Left ventricle myocardium inferior (tissue), 1 donor: ENCODE measurements at places on chromosomes 7 and 10.

DNA sequence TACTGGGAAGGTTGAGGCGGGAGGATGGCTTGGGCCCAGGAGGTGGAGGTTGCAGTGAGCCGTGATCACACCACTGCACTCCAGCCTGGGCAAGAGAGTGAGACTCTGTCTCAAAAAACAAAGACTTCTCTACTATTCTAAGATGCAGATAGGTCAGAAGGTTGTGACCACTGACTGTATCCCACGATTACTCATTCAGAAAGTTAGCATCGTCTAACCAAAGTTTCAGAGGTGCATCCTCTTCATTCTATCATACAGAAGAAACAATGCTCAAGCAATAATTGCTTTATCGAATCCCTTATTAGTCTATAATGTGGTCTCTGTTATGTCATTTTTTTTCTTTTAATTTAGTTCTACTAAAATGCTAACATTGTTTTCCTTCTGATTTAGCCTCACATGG, 348.7 kb upstream of the LRGUK start:
- H3K4me1 ChIP-seq: no peaks in the 10 kb centered on the region
- DNase-seq: no peak
- no peaks in the 10 kb centered on the region for H3K36me3 ChIP-seq
- no peak overlapping the region for H3K27ac ChIP-seq

GRCh38 chr10:100483876-100484666, 21.3 kb downstream of the WNT8B start:
- DNase-seq: no peak
- H3K27ac ChIP-seq: no peak overlapping the region
- H3K36me3 ChIP-seq: peaks cover 41% of the 10 kb centered on the region
- H3K27me3 ChIP-seq: peaks cover 29% of the 10 kb centered on the region
- no peak overlapping the region for H3K4me3 ChIP-seq

GRCh38 chr10:124069341-124070264, 23.8 kb downstream of the CHST15 start:
- no peak overlapping the region for H3K27ac ChIP-seq
- no peaks in the 10 kb centered on the region for H3K36me3 ChIP-seq
- H3K27me3 ChIP-seq: peaks cover 61% of the 10 kb centered on the region
- no peak for DNase-seq

- peaks cover 34% of the 10 kb centered on the region for H3K4me1 ChIP-seq
- no peak overlapping the region for H3K27ac ChIP-seq
- peaks cover 3% of the 10 kb centered on the region for H3K36me3 ChIP-seq
- DNase-seq: no peak
Observed at GRCh38 chr10:92688573-92688926, 1.2 kb upstream of the HHEX start.

- peak overlapping the region; percentile 15 for H3K4me3 ChIP-seq
- H3K27ac ChIP-seq: peak overlapping the region; percentile 88
- no peak for DNase-seq
- H3K4me1 ChIP-seq: peaks cover 66% of the 10 kb centered on the region
- H3K36me3 ChIP-seq: peaks cover 23% of the 10 kb centered on the region
Observed at GRCh38 chr7:135158874-135159273, 11.0 kb downstream of the TMEM140 start.

DNA sequence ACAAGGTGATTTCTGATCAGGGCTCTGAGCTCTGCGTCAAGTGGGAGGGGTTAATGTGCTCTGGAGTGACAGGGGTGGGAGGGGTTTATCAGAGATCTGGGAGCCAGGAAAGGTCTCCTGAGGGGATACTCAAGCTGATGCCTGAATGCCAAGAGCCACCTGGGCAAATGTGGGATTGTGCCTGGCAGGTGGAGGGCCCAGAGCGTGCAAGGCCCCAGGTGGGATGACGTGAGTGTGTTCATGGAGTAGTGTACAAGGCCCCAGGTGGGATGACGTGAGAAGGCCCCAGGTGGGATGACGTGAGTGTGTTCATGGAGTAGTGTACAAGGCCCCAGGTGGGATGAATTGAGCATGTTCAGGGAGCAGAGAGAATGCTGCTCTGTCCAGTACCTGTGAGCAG, 610.3 kb downstream of the PTPRN2 start:
- no peaks in the 10 kb centered on the region for H3K36me3 ChIP-seq
- no peaks in the 10 kb centered on the region for H3K4me1 ChIP-seq
- no peak overlapping the region for H3K27ac ChIP-seq

GRCh38 chr10:112687647-112688046, 240.6 kb downstream of the VTI1A start:
- no peaks in the 10 kb centered on the region for H3K36me3 ChIP-seq
- no peak for DNase-seq
- H3K4me3 ChIP-seq: no peak overlapping the region

DNA sequence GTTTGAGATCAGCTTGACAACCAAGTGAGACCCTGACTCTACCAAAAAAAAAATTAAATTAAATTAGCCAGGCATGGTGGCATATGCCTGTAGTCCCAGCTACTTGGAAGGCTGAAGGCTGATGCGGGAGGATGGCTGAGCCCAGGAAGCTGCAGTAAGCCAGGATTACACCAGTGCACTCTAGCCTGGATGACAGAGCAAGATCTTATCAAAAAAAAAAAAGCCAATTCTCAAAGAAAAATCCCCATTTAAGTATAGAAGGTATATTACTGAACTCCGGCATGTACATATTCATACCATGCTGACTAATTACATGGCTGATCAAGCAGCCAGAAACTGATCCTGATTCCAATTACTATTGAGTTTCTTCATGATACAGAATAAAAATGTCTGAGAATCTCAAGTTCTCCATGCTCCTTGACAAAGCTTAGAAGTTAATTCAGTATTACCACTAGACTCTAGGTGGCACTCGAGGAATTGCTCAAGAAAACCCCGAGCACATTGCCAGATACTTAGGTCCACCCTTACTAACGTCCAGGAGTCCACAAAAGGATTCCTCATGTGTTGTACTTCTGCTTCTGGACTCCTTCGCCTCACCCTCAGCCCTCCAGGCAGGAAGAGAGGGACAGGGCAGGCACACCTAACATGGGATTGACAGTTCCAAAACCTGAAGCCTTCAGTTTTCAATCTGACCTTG, 148.9 kb downstream of the PARD3 start:
- H3K36me3 ChIP-seq: no peaks in the 10 kb centered on the region
- H3K4me3 ChIP-seq: no peak overlapping the region
- H3K27me3 ChIP-seq: no peaks in the 10 kb centered on the region
- DNase-seq: no peak
- H3K27ac ChIP-seq: no peak overlapping the region

DNA sequence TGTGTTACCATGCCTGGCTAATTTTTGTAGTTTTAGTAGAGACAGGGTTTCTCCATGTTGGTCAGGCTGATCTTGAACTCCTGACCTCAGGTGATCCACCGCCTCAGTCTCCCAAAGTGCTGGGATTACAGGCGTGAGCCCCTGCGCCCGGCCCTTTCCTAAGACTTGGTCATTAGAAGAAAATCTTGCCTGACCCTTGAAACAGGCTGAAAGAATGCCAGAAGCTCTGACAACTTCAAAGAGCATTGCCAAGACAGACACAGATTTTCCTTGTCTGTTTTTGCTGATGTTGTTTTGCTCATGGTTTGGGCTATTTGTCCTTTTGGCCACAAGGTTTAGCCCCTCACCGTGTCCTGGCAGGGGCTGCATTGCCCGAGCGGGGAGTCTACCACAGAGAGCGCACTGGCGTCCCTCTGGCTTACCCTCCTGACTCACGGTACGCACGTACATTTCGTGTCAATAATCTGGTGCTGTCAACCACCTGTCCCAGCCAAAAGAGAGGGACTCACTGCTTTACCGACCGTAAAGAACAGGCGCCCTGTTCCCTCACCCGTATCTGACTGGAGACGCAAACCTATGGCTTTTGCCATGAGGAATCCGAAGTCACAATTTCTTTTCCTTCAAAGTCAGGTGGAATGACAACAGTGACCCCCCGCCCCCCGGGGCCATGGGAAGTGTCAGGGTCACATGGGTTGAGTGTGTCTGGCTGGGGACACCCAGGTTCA, 10.1 kb upstream of the INPP5A start:
- H3K27me3 ChIP-seq: no peaks in the 10 kb centered on the region
- no peak overlapping the region for H3K27ac ChIP-seq
- H3K4me1 ChIP-seq: peaks cover 13% of the 10 kb centered on the region
- DNase-seq: peak; percentile 11

DNA sequence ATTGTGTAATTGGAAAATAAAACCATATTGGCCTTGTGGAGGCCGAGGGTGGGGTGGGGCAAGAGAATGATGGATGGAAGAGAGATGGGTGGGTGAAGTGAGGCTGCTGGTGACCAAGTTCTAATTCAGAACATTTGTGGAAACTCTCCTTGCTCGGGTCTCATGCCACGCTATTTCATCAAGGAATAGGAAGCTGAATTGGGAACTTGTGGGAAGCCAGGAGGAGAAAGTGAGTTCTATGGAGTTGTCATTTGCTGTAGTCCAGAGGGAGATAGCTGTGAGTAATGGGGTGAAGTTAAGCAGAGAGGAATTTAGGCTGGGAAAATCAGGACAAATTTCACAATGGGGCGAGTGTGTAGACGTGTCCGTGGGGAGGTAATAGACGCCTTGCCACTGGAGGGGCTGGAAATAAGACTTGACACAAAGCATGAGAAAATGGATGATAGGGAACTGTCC, 339.2 kb downstream of the LRMDA start:
- H3K27ac ChIP-seq: peak overlapping the region; percentile 67
- peak; percentile 46 for DNase-seq
- no peaks in the 10 kb centered on the region for H3K27me3 ChIP-seq

DNA sequence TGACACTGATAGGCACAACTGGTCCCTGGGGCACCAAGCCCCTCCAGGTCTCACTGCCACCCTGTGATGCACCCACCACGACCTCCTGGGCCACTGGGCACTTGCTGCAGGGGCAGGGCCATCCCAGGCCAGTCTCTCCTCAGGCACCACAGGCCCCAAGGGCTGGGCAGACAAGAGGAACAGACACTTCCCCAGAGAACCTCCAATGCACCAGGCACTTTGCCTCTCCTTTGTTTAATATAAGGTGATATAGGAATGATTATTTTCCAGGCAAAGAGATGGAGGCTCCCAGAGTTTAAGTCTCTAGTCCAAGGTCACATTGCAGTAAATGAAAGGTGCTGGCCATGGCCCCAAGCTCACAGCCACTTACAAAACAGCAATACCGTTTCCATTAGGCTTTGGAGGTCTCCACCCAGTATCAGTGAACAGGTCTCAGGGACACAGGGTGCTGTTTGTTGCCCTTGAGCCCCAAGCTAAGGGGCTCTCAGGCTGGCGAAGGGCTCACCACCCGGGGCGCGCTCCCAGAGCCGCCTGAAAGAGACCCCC, 4.5 kb downstream of the DEPP1 start:
- DNase-seq: no peak
- H3K27me3 ChIP-seq: no peaks in the 10 kb centered on the region
- H3K4me1 ChIP-seq: peaks cover 91% of the 10 kb centered on the region
- peaks cover 69% of the 10 kb centered on the region for H3K36me3 ChIP-seq
- H3K27ac ChIP-seq: peak overlapping the region; percentile 96
- H3K4me3 ChIP-seq: peak overlapping the region; percentile 90

DNA sequence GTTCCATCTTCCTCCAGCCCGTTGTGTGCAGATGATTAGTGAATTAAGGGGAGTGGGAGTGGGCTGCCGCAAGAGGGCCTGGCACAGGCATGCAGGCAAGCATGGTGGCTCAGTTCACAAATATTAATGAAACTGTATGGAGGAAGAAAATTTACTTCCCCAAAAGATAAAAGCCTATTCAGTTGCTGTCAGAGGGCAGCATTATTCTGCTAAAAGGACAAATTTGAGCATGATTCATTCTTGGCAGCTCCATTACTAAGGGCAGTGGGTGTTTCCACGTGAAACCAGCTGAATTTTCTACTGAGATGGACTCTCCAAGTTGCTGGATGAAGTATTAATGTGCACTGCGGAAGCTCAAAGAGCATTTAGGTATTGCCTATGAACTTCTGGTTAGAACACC, 90.9 kb upstream of the WDR11 start:
- H3K27me3 ChIP-seq: peaks cover 13% of the 10 kb centered on the region
- no peaks in the 10 kb centered on the region for H3K4me1 ChIP-seq
- no peak for DNase-seq
- H3K36me3 ChIP-seq: no peaks in the 10 kb centered on the region
- no peak overlapping the region for H3K27ac ChIP-seq

- H3K4me3 ChIP-seq: no peak overlapping the region
- peaks cover 13% of the 10 kb centered on the region for H3K4me1 ChIP-seq
- no peak overlapping the region for H3K27ac ChIP-seq
- DNase-seq: no peak
- H3K36me3 ChIP-seq: no peaks in the 10 kb centered on the region
Observed at GRCh38 chr10:14583252-14583651, 191.4 kb downstream of the FAM107B start.

DNA sequence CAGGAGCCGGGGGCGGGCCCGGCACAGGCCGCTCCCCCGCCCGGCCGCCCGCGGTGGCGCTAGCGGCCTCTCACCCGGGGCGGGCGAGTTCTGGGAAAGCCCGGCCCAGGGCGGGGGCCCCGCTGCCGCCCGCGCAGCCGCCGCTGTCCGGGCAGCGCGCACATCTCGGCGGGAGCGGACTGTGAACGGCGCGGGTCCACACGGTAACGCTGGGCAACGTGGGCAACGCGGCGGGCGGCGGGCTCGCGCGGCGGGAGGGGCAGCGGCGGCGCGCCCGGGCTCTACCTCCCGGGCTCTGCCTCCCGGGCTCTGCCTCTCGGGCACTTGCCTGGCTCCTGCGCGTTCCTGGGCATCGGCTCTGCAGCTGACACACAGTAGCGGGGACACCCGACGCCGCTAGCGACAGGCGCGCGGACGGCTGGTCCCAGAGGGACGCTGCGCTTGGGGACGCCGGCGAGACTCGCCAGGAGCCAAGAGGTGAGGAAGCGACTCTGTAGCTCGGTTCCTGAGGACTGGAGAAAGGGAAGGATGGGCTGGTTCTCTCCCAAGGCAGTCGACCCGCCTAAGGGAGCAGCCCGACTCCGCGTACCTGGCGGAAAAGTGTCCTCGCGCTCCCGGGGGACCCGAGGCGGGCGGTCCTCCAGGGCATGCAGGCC, at the start of gene PLCE1:
TSS of gene PLCE1 (plus strand) at position 150 of the 656 bp plus-strand sequence. CDS start 37,116 bp downstream, outside the sequence.
- H3K36me3 ChIP-seq: no peaks in the 10 kb centered on the region
- H3K4me1 ChIP-seq: peaks cover 40% of the 10 kb centered on the region
- peaks cover 33% of the 10 kb centered on the region for H3K27me3 ChIP-seq
- DNase-seq: peak; percentile 38
- H3K27ac ChIP-seq: peak within 1 kb of the TSS; percentile 77
- peak within 1 kb of the TSS; percentile 76 for H3K4me3 ChIP-seq

DNA sequence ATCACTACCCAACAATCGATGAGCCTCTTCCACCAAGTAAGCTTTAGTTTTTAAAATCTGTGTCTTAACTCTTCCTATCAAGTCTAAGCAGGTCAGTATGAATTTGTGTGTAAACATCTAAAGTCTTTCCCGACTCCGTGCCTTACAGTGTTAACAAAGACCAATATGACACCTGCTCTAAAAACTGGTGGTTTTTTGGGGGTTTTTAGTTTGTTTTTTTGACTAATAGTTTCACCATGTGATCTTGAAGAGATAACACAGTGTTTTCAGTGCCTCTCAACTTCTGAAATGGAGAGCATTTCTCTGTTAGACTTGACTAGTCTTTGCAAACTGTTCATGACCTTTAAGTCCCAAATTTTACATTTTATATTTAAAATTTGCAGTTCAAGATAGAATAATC, 132.0 kb upstream of the STK17A start:
- H3K4me1 ChIP-seq: no peaks in the 10 kb centered on the region
- H3K36me3 ChIP-seq: no peaks in the 10 kb centered on the region
- H3K4me3 ChIP-seq: no peak overlapping the region
- no peak overlapping the region for H3K27ac ChIP-seq
- DNase-seq: no peak
